ENCODE measurements at places on chromosomes 4 and X.
A peak's percentile ranks its signal among the peaks of the same experiment; 100 is the strongest.

- DNase-seq: peak; percentile 32
Measured at GRCh38 chrX:129984111-129984958, 1.9 kb downstream of the BCORL1 start.

DNA sequence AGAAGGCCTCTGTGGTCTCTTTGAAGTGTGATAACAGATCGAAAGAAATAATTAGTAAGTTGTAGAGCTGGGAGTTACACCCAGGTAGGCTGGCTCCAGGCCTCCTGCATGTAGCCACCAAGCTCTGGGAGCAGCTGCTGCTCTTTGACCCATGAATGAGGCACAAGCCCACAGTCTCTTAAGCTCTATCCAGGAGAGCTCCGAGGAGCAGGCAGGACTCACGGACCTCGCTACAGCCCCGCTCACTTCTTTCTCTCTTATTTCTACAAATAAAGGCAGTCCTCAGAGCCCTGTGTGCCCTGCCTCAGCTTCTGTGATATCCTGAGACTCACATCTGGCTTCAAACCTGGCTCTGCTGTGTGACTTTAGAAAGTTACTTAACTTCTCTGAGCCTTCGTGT is 86.9 kb downstream of the EVC start:
- DNase-seq: no peak

- no peak for DNase-seq
Measured at GRCh38 chrX:67780694-67781109, 236.9 kb downstream of the AR start.

DNA sequence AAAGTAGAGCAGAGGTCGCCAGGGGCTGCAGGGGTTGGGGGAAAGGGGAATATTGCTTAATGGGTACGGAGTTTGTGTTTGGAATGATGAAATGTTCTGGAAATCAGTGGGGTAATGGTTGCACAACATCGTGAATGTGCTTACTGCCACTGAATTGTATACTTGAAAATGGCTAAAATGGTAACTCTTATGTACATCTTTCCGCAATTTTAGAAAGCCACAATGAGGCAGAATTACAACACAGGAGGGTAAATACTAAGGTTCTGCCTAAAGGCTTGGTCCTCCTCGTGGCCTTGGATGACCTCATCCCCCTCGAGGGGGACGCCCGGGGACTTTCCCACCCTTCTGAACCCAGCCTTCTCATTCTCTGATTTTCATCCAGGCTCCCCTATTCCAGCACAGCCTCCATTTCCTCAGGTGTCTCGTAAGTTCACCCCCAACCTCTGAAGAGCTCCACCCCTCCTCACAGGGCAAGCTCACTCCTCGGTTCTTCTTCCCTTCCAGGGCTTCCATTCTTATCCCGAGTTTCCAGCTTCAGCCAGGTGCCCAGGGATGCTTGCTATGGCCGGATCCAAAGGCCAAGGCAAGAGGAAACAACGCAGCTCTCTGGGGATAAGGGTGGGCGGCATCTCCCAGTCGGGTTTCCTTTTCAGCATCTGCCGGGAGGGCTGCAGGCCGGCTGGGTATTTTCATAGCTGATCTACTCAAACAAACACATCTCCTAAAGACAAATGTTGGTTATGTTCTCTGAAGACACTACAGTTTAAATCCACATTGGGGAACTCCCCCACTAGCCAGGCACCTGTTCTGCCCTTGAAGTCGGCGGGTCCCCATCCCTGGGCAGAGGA is 71.3 kb upstream of the ACSL1 start:
- DNase-seq: no peak

GRCh38 chr4:1367936-1368289 is 20.9 kb downstream of the UVSSA start:
- DNase-seq: no peak

- peak; percentile 22 for DNase-seq
Measured at GRCh38 chr4:15778289-15779241, at the start of gene CD38. TSS of gene CD38 (plus strand) at chr4:15778328. CDS start at chr4:15778415, 87 bp downstream.

DNA sequence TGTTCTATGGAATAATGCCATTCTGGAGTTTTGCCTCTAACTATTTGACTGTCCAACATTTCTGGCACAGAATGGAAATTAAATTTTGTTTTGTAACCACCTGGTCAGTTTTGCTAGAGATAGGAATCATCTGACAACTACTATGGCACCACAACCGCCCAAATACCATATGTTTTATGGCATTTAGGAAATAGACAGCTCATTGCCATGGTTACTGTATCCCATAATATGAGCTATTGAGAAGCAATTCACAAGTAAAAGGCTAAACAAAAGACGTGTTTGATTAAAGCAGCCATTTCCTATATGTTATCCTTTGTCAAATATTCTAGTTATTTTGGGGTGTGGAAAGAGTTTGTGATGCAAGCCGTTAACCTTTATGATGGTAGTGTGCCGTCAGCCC is 1105.3 kb upstream of the LCORL start:
- DNase-seq: no peak

- no peak for DNase-seq
Measured at GRCh38 chr4:98642991-98643426, 15.4 kb downstream of the TSPAN5 start.

DNA sequence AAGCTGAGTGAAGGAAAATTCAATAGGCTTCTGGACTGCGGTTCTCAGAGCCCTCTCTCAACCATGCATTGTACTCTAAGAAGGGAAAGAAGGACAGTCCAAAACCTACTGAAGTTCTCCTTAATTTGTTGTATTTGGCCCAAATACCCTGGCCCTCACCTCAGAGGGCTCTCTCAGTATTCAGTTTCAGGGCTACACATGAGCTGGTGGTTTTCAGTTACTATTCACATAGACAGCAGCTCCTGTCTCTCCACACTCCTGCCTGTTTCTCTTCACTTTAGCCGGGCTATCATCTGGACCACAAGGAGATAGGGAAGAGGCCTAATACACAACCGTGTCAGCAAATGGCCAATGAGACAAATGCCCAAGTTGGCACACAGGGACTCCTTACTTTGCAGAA is 66.0 kb downstream of the ATG4A start:
- no peak for DNase-seq

DNA sequence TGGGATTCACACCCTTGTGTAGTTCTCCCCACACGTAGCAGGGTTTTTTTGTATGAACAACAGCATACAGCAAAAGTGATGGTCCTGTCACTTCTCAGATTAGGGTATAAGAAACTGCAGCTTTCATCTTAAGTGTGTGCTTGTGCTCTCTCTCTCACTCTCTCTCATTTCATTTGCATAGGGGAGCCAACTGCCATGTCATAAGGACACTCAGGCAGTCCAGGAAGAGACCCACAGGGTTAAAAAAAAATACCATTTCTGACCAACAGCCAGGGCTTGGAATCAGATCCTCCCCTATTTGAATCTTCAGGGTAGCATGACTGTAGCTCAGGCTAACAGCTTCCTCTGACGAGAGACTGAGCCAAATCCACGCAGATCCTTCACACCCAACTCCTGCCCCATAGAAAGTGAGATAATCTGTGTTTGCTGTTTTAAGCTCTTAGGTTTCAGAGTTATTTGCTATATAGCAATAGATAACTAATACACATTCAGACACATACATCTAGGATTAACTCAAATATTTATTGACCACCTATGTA is 331.2 kb downstream of the PAPSS1 start:
- DNase-seq: no peak

- DNase-seq: no peak
Measured at GRCh38 chr4:6114601-6115000, 85.7 kb downstream of the JAKMIP1 start.

DNA sequence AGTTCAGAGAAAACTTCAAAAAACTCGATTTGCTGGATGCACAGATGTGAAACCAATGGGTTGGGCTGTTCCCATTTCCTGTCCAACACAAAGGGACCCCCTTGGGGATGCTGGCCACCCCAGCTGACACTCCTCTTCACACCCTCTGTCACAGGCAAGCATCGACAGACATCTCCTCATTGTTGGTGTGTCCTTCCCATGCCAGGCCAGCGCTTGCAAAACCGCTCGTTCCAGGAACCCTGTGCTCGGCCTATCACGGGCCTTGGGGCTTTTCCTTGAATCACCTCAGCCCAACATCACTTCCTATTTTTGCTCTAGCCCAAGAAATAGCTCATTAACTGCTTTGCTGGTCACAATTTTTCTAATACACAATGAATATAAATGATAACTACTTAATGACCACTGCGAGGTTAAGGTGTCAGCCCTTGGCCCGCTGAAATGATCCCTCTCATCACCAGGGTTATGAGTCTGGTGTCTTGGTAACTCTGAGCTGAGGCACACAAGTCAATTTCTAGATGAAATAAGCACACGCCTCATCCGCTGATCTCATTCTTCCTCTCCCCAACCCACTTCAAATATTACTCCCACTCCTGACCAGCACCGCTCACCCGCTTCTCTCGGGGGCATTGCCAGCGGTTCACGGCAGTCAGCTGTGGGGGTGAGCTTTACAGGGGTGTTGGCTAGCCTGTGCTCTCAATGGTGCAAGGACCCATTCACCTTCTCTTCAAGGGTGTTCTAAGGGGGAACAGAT is 32.3 kb downstream of the BCOR start:
- DNase-seq: no peak

GRCh38 chrX:261167-261918 is 19.8 kb upstream of the PLCXD1 start:
- no peak for DNase-seq

DNA sequence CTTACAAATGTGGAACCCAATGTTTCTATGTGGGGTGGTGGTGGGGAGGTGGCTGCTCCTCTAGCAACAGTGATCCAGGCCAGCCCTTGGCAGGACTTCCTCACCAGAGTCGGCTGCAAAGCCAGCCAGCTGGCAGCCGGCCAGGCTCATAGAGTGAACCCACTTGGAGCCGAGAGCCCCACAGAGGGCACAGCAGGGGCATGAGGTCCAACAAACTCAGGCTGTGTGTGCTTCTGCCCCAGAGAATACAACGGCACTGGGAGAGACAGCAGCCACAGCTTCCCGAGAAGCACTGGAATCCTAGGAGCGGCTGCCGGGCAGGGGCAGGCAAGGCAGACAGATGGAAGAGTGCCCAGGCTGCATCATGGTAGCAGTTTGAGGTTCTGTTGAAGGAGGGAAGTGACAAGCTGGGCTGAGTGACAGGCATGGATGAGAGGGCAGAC is 23.5 kb upstream of the SOWAHD start:
- DNase-seq: peak; percentile 87

- DNase-seq: no peak
Measured at GRCh38 chr4:38084877-38085711, 124.9 kb downstream of the PTTG2 start.

GRCh38 chr4:17704020-17704650 is 77.3 kb downstream of the FAM184B start:
- DNase-seq: no peak

GRCh38 chrX:132592880-132593279 is 104.0 kb upstream of the MBNL3 start:
- DNase-seq: peak; percentile 53

GRCh38 chr4:184453365-184454160 is 20.8 kb downstream of the IRF2 start:
- DNase-seq: no peak

DNA sequence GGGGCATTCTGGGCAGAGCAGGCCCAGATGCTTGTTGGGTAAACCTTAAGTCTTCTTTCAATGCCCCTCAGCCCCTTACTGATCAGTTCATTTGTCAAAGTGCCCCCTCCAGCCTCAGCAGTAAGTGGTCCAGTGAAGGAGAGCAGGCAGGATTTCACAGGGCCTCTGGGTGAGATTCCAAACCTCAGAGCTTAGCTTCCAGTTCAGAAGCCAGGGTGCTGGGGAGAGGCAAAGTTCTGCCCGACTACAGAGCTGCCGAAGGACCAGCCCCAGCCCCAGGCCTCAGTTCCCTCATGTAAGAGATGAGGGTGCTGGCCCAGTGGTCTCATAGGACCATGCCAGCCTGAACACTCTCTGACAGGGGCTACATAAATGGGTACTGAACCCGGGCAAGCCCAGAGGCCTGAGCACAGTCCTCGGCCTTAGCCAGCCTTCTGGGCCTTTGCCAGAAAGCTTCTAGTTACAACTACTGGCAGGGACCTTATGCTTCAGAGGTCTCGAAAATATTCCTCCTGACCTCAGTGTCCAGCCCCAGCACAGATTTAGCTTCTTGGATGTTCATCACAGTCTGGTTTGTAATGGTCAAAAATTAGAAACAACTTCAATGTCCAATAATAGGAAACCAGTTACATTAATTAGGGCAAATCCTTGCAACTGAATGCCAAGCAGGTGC is 851 bp upstream of the RIPPLY1 start:
- DNase-seq: no peak

DNA sequence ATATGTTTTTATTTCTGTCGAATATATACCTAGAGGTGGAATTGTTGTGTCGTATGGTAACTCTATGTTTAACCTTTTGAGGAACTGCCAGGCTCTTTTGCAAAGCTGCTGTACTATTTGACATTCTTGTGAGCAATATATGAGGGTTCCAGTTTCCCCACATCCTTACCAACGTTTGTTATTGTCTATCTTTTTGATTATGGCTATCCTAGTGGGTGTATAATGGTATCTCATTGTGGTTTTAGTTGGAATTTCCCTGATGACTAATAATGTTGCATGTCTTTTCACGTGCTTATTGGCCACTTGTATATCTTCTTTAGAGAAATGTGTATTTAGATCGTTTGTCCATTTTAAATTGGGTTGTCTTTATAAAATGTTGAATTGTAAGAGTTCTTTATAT is 24.5 kb downstream of the REPS2 start:
- no peak for DNase-seq

DNA sequence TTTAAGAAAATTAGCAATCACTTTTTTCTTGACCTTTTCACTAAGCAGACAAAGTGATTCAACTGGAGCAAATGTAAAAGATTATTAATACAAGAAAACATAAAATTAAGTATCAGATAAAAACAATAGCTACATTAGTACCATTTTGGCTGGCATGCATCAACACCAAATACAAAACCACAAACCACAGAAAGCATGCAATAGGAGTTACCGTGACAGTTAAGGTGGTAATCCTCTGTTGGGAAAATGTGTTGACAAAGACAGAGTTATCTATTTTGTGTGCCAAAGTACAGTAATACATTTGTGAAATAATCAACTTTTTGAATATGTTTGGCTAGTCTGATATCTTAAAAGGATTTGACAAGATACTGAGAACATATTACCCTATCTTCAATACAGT is 89.8 kb upstream of the ETNPPL start:
- DNase-seq: no peak

DNA sequence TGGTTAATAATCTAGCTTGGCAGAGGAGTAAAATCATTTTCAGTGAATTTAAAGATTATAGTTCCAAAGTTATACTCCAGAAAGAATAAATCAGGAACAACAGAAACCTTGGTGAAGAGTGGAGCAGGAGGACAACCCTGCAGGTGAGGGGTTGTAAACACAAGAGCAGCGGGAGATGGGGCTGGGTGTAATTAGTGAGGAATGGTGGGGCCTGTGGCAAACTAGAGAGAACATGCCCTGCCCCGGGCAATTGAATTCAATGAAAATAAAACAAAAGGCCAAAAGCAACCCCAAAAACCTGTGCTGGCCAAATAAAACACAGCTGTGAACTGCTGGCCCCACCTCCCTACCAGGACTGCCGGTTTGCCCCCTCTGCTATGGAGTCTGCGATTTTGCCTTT is 325.2 kb downstream of the NR3C2 start:
- no peak for DNase-seq

GRCh38 chr4:79904331-79904730 is 168.7 kb downstream of the ANTXR2 start:
- no peak for DNase-seq

GRCh38 chr4:4843635-4844291 is 15.7 kb upstream of the MSX1 start:
- no peak for DNase-seq

Data from NCI-H345 (cell line).